ENCODE measurements at places on chromosomes 1 and 21.

DNA sequence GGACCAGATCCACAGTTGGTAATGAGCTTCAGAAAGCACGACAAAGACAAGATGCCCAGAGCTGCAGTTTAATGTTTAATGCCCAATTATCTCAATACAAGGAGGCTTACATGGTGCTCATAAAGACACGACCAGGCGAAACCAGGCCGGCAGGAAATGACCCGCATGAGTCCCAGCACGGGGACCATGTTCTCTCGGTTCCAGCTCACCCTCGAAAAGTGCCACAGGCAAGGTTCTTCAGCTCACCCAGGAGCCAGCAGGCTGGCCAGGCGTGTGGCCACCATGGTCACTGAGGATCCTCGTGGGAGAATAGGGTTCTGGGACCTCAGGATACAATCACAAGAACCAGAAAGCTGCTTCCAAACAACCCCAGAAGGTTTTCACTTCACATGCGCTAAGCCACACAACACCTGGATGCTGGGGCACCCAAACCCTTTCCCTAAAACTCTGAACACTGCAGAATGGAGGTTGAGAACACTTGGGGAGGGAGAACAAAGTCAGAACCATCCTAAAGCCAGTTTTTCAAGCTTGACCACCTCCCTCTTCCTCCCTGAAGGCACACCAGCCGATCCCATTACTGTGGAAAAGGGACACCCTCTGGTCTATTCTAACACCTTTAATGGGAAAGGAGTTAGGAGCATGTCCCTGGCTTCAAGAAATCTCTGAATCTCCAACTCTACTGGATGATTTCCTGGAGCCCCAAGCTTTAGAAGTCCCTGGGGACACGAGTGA, 22.6 kb upstream of the ASAP3 start:
- DNase-seq, result no peak

GRCh38 chr1:209205039-209205438, 378.5 kb upstream of the CAMK1G start:
- DNase-seq, result no peak

DNA sequence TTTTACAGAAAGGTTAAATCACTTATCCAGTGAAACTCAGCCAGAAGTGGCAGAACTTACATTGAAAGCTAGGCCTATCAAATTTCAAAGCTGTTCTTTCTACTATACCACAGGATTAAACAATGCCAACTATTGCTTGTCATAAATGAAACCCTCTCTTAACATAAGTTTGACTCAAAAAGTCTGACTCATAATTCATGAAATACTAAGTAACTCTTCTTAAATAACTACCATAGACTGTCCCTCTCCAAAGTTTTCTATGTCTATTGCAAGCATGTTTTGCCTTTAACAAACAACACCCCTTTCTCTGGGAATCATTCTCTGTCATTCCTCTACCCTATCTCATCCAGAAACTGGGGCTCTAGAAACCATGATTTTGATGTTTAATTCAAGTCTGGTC, 109.5 kb upstream of the UBE2U start:
- no peak for DNase-seq

- peak; percentile 30 for DNase-seq
These were observed 837 bp downstream of the UBASH3A start for GRCh38 chr21:42404539-42404938.

GRCh38 chr1:24463776-24464735, 38.6 kb upstream of the RCAN3 start:
- DNase-seq, result no peak

DNA sequence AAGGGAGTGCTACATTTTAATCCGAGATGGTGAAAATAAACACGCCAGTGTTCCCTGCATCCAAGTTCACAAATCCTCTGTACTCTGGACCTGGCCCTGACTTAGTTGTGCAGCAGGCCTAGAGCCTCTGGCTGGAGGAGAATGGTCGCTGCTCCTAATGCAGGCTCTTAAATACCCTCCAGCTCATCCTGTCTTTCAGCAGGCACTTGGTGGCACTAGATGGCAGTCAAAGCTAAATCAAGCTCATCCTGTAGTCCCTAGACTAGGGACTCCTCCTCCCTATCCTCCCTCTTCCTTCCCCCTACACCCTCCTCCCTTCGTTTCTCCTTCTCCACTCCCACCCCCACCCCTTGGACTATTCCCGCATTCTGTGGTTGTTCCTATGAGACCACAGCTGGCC, 41.6 kb upstream of the MTR start:
- DNase-seq, result no peak

GRCh38 chr1:160049101-160049500, 17.3 kb upstream of the PIGM start:
- DNase-seq, result no peak

- DNase-seq, result no peak
These were observed 54.5 kb downstream of the ATP1B1 start for GRCh38 chr1:169160845-169161495.

DNA sequence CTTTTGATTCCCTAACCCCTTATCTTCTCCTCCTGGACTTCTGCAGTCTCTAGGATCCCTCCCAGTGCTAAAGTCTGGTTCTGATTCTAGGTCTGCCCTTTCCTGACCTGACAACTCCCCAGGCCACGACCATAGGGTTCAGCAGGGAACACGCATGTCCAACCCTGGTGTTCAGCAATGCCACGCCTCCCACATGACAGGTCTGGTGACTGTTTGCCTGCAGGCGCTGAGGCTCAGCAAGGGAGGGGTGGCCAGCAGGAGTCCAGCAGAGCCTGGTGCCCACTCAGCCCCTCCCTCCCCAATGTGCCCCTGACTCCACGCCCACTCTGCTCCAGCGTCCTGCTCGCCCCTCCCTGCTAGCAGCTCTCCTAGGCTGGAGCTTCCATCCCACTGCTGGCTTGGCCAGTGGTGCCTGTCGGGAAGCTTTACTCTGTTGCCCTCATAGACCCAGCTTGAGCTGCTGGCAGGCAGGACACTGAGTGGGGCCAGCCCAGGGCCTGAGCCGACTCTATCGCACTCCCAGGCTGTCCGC, 17.3 kb downstream of the SLC9A1 start:
- peak; percentile 24 for DNase-seq

DNA sequence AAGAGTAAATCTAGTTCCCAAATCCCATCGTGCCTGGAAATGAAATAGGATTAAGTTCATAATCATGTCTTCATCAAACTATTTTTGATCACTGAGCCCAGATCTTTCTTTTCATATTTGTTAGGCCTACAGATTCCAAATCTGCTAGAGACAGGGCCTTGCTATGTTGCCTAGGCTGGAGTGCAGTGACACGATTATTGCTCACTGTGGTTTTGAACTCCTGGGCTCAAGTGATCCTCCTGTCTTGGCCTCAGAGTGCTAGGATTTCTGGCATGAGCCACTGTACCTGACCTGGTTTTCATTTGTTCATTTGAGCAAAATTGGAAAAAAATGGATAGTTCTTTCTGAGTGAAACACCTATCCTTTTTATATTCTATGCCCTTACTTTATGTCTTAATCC, 28.0 kb upstream of the DIPK1A start:
- no peak for DNase-seq

DNA sequence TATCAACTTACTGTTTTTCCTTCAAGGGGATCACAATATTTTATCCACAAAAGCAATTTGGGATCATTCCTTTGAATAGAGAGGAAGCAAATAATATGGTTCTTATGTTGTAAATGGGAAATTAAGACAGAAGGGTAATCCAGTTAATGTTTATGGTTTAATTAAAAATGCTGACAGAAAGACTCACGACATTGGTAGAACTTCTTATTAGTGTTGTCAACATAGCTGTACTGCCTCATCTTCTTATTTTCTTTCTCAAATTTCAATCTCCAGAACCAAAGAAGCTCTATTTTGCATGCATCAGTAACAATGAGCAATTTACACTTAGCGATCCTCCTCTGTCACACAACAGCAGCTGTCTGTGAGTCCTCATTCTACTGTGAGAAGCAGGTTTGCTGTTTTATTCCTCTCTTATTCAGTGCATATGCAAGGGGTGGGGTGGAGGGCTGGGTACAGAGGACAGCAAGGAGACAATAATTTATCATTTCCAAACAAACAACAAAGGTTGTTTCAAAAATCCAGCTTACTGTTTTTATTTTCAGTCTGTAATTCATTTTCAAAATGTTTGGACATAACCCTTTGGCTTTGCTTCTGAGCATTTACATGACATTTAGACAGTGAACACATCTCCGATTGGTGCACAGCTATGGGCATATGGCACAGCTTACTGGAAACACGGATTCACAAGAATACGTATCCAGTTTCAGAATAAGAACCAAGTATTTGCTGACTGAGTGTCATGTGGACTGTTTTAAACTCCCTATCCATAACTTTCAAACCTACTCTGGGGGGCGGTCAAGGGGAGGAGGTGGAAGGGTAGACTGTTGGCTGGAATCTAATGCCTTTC, 335.9 kb downstream of the RGS7 start:
- DNase-seq, result no peak

DNA sequence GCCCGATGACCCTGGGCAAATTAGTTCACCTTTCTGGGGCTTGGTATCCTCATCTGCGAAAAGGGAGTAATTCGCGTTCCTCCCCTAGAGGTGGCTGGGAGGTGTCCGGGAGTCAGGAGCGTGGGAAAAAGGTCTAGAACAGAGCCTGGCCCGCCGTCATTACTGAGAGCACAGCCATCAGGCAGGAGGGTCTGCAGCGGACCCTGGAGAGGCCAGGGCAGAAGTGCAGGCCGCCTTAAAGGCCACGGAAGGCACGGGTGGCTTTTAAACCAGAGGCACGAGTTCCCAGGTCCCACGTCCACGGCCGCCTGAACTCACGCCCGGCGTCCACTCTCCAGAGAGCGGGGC, 850 bp downstream of the PANK4 start:
- no peak for DNase-seq

DNA sequence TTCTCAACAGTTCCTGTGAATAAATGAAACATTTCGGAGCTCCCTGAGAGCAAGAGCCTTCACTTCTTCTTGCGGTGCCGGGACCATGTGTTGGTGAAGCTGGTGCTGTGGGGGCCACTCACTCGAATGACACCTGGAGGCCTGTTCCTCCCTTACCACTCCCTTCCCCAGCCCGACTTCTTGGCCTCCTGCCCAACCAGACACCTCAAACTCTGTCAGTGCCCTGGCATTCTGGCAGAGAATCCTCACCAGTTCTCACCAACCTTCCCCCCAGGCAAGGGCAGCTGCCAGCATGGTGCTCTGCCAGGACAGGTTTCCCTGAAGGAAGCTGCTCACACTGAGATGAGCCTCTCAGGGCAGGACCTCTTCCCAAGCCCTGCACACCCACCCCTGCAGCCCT, 68.3 kb downstream of the MPZL1 start:
- DNase-seq, result no peak

- DNase-seq, result no peak
These were observed 217.8 kb downstream of the GRIK1 start for GRCh38 chr21:29721964-29722363.

DNA sequence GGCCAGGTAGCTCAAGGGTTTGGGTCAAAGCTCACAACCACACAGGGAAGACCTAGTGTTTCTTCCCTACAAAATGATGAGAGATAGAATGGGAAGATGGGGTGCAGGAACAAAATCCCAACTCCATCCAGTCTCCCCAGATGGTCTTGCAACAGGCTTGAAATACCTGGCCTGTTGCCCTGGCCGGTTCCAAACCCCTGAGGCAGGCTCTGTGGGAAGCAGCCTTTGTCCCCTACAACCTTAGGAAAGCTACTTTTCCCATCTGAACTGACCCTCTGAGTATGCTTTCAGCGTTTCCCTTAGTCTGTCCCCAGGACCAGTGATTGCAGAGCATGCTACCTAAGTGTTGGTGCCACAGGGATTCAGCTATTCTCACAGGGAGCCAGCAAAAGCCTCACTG, 104.0 kb downstream of the GDAP2 start:
- DNase-seq, result no peak

GRCh38 chr21:45030682-45031570, 43.5 kb upstream of the ADARB1 start:
- DNase-seq, result no peak

- DNase-seq, result no peak
These were observed 2.1 kb upstream of the CD53 start for GRCh38 chr1:110870721-110871388.

- DNase-seq, result no peak
These were observed 10.0 kb downstream of the KIRREL1 start for GRCh38 chr1:158003406-158003800.

DNA sequence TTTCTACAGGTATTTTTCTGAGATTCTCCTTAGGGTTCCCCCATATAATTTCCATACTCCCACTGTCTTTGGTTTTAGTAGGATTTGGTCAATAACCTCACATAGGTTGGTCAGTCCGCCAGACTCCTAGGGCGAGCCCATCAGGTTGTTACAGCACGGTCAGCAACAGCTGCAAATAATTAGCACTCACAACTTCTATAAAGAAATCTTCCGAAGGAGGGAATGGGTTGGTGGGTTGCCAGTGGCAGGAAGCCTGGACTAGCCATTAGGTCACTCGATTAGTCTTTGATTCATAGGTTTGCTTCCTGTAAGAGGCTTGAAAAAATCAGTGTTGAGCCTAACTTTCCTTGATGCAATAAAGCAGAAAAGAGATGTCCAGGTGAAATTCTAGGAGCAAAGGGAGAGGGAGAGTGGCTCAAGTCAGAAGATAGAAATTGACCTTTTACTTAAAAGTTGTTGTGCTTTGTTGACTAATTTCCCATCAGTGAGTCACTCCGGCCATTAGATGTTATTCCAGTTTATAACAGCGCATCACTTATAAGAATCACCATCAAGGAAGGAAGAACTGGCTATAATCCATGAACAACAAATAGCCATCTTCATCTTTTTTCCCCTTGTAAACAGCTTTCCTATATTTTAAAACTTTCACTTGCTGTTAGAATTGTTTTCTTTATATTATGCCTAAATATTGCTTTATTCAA, 88.3 kb downstream of the TPR start:
- DNase-seq, result no peak

DNA sequence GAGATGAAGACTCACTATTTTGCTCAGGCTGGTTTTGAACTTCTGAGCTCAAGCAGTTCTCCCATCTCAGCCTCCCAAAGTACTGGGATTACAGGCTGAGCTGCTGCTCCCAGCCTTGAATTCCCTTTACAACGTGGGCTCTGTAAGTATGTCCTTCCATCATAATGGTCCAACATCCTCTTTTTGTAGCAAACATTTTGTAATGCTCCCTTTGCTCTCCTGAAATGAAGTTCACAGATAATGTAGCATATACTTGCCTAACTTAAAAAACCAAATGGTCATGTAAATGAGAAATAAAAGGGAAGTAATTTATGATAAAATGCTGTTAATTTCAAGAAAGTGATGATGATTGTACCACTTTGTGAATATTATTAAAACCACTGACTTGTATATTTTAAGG, 30.5 kb upstream of the THEM4 start:
- no peak for DNase-seq

DNA sequence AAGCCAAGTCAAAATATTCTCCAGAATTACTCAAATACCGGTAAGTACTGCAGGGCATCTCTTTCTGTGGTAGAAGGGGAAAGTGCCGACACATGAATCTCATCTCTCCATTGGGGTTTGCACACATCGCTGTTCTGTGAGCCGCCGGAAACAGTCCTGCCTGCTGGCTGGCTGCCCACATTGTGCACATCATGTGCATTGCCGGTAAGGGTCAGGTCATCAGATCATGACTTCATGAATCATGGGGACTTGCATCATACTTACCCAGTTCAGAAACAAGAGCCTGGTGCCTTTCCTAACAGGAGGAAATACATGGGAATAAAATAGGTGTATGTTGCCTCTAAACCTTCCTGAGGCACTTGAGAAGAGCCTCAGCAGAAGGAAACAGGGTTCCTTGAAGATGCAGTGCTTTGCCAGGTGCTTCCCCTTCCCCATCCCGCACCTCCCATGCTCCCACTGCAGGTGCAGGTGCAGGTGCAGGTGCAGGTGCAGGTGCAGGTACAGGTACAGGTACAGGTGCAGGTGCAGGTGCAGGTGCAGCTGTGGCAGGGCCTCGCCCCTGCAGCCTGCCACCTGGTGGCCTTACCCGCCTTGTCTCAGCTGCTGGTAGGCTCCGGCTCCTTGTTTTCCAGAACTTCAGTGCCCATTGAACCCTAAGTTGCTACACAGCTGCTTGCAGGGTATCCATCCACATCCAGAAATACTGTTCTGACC, 26.5 kb downstream of the GPR137B start:
- DNase-seq, result peak; percentile 12
